Endothelial cell (in vitro differentiated cells): ENCODE measurements at places on chromosomes 2 and 18. TPM values are rescaled to one million over a fixed set of nuclear protein-coding genes. Genes with fewer than 3 reads are reported as not detected.
A peak's percentile ranks its signal among the peaks of the same experiment; 100 is the strongest.

Gene ZNF519
- total RNA-seq = 14.5 TPM

Gene KCNF1
- 8.4 TPM for total RNA-seq

Gene SLC9A4
- total RNA-seq = 0.08 TPM

Gene CGREF1
- not detected for total RNA-seq

Gene ZFAND2B
- 39.7 TPM for total RNA-seq

Gene PSMA8
- total RNA-seq = not detected

GRCh38 chr18:26981360-26982082, 116.0 kb upstream of the AQP4 start:
- no peak for DNase-seq

- DNase-seq = no peak
Measured at GRCh38 chr2:30074023-30074422, 72.8 kb upstream of the YPEL5 start.

GRCh38 chr2:233912691-233913423, 4.3 kb upstream of the TRPM8 start:
- DNase-seq = peak; percentile 78

DNA sequence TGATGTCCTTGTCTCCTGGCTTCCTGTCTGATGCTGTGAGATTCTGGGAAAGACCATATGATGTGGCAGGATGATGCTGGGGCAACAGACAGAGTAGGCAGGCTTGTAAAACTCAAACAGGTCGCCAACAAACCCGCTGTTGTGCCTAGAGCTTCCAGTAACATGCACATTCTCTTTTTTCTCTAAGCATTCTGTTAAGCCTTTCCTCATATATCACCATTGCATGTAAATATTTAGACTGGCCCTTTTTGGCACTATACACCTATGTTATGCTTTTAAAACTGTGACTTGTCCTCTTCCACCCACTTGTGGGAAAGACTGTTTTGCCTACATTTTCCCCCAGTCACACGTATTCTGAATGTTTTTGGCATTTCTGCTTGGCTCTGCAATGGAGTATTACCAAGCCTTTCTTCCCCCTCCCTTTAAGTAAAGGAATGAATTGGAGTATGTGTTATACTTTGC, 250.4 kb upstream of the TANK start:
- no peak for DNase-seq

- no peak for DNase-seq
Measured at GRCh38 chr2:232789082-232789481, 12.7 kb upstream of the KCNJ13 start.
